ACHN (cell line): ENCODE measurements at places on chromosomes 3 and 15.

DNA sequence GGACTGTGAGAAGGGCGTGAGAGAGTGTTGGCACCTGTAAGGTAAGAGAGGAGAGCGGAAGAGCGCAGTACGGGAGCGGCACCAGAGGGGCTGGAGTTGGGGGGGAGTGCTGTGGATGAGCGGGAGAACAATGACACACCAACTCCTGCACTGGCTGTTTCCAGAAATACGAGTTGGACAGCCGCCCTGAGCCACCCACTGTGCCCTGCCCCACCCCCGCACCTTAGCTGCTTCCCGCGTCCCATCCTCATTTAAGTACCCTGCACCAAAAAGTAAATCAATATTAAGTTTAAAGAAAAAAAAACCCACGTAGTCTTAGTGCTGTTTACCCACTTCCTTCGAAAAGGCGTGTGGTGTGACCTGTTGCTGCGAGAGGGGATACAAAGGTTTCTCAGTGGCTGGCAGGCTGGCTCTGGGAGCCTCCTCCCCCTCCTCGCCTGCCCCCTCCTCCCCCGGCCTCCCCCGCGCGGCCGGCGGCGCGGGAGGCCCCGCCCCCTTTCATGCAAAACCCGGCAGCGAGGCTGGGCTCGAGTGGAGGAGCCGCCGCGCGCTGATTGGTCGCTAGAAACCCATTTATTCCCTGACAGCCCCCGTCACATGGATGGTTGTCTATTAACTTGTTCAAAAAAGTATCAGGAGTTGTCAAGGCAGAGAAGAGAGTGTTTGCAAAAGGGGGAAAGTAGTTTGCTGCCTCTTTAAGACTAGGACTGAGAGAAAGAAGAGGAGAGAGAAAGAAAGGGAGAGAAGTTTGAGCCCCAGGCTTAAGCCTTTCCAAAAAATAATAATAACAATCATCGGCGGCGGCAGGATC is at the start of gene SOX2:
Gene SOX2, plus strand, starts transcription at position 601 of the 811 bp plus-strand sequence. CDS start 436 bp downstream, outside the sequence.
- peak; percentile 90 for DNase-seq

DNA sequence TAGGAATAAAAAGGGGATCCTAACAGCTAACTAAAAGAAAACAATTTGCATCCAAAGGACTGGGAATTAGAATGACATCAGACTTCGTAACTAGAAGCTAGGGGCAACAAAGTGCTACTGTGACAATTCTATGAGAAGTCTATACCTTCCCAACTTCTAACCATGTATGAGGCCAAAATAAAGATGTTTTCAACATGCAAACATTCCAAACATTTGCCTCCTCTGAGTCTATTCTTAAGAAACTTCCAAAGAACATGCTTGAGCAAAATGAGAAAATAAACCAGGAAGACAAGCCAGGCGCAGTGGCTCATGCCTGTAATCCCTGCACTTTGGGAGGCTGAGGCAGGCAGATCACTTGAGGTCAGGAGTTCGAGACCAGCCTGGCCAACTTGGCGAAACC is 13.1 kb upstream of the RNF7 start:
- DNase-seq: no peak

GRCh38 chr15:95249524-95249923 is 1018.2 kb downstream of the MCTP2 start:
- DNase-seq: no peak

DNA sequence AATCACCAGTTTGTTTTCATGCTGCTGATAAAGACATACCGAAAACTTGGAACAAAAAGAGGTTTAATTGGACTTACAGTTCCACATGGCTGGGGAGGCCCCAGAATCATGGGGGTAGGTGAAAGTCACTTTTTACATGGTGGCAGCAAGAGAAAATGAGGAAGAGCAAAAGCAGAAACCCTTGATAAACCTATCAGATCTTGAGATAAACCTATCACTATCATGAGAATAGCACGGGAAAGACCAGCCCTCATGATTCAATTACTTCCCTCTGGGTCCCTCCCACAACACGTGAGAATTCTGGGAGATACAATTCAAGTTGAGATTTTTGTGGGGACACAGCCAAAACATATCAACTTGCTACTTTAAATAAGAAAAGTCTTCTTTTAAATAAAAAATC is 28.9 kb downstream of the CD200R1L start:
- DNase-seq: no peak

GRCh38 chr3:15815696-15816095 is 17.9 kb upstream of the ANKRD28 start:
- DNase-seq: peak; percentile 63

- DNase-seq: no peak
Measured at GRCh38 chr3:42852441-42852840, 23.2 kb downstream of the CYP8B1 start.

- DNase-seq: no peak
Measured at GRCh38 chr3:86990012-86990733, 776 bp downstream of the VGLL3 start.

DNA sequence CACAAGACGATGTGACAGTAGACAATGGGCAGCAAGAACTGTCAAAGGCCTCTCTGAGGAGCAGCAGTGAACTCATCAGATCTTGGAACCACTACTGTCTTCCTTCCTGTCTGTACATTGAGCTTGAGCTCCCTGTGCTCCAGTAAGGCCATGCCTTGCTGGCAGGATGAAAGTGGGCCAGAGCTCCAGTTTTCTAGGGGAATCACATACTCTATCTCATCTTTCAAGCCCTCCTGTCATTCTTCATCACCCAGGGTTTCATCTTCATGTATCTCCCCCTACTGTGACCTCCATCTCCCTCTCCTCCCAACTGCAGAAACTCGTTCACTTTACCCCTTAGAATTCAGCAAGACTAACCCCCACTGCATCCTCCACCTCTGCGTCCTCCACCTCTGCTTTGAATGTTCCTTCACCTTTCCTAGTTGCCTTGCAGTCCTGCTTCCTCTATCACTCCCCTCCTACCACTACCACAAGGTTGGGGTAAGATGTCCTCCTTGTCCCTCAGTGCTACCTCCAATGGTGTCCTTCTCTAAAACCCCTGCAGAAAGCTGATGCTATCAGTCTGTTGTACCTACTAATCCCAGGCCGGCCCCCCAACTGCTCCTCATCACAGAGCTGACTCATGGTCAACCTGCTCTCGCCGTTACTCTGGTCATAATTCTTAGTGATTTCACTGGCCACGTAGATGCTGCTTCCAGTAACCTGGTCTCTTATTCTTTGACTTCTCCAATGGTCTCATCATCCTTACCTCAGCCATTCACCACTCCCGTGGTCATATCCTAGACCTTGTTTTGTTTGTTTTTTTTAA is 22.3 kb downstream of the NKIRAS1 start:
- DNase-seq: no peak
